ENCODE measurements at places on chromosomes 3 and 15.

DNA sequence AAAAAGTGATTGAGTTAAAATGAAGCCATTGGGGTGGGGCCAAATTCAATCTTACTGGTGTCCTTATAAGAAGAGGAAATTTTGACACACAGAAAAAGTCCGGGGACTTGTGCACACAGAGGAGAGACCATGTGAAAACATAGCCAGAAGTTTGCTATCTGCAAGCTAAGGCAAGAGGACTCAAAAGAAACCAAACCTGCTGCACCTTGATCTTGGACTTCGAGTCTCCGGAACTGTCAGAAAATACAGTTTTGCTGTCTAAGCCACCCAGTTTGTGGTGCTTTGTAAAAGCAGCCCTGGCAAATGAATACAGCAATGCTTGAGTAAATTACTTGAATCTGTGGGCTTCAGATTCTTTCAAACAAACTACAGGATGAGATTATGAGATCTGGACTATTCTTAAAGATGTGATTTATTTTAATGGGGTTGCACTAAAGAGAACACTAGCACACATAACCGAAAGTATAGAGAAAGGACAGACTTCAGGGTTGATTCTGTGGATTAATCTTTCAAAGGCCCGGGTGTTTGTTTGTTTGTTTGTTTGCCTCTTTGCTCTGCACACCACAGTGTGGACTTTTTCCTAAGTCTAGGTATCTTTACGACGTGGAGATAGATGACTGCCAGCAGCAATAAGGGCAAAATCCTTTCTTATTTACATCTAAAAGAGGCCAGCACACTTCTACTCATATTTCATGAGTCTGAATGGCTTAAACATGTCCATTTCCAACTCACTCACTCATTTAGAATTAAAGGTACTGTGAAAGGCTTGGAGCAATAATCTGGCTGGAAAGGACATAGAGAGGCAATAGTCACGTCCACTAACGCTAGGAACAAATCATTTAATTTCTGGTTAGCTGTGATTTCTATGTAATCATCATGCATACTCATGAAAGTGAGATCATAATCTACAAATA, 53.9 kb upstream of the SSR3 start:
- DNase-seq = no peak

GRCh38 chr3:189664311-189664710, 33.1 kb downstream of the TP63 start:
- DNase-seq = peak; percentile 63

GRCh38 chr3:113829576-113830354, 8.8 kb upstream of the GRAMD1C start:
- no peak for DNase-seq

DNA sequence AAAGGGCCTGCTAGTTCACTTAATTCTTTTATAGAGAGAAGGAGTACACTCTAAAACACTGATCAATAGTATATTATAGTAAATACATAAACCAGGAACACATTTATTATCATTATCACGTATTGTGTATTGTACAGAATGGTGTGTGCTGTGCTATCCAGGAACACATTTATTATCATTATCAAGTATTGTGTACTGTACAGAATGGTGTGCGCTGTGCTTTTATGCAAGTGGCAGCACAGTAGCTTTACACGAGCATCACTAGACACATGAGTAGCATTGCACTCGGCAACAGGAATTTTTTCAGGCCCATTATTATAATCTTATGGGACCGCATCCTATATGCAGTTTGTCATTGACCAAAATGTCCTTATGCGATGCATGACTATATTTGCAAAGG, 20.9 kb upstream of the MUC20 start:
- DNase-seq = no peak

- no peak for DNase-seq
Measured at GRCh38 chr15:60779718-60780503, 301.0 kb upstream of the ICE2 start.

DNA sequence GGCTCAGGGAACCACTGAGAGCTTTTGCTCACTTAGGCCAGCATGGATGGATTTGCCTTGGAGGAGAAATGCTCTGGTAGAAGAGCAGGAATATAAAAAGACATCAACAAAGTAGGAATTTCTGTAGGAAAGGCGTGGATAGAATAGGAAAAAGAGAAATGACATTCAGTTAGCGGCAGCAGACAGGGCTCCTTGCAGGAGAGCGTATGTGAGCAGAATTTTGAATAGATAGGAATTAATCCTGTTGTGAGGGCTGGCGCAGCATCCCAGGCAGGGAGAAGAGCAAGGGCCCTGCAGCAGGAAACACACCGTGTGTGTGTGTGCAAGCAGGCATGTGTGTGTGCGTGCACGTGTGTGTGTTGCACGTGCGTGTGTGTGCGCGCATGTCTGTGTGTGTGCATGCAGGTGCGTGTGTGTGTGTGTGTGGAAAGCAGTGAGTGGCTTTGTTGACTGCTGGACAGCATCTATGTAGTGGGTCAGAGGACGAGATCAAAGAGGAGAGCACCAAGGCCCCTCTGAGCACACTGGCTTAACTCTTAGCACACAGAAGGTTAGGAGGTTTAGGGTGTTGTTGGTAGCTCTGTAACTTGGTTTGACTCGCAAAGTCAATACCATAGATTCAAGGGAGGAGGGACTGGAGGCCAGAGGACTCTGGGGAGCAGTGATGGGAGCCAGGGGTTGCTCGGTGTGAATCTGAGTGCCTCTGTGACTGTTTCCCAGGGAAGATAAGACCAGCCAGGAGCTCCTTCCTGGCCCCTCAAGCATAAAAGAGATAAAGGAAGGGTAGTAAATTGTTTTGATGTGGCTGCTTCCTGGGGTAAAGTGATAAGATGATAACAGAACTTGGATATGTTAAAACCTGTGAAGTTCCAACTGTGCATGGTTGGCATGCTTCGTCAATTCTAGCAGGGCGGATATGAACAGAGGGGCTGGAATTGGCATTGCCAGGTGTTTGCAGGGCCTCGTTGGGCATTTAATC, 639.5 kb downstream of the NR2F2 start:
- DNase-seq = no peak

DNA sequence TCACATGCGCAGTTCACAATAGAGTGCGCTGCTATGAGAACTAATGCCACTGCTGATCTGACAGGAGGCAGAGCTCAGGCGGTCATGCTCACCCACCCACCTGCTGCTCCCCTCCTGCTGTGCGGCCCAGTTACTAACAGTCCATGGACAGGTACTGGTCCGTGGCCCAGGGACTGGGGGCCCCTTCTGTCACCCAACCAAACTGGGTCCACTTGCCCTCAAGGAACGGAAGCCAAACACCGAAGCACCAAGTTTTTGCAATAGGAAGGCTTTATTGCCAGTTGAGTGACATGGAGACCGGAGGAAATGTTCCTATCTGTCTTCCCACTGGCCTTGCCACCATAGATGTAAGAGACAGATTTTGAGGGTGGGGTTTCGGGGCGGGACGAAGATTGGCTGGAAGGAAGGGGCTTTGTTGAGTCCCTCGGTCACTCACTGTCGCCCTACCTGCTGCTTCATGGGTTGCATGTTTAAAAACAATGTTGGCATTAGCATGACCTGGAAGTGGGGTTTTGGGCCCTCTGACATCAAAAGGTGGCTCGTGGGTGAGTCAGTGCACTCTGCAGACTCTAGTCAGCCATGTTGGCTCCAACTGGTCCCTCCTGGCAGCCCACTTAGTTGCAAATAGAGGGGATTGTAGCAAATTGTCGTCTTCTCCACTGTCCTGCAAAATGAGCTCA, 141.0 kb downstream of the TJP1 start:
- no peak for DNase-seq

DNA sequence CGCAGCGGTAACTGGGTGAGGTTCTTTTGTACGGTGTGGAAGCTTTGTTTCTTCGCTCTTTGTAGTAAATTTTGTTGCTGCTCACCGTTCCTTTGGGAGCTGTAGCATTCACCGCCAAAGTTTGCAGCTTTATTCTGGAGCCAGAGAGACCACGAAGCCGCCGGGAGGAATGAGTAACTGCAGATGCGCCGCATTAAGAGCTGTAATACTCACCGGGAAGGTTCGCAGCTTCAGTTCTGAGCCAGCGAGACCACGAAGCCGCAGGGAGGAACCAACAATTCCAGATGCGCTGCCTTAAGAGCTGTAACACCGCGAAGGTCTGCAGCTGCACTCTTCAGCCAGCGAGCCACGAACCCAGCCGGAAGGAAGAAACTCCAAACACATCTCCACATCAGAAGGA, 56.0 kb upstream of the DYNC1LI1 start:
- no peak for DNase-seq

- DNase-seq = no peak
Measured at GRCh38 chr3:151867666-151868065, 5.8 kb upstream of the SUCNR1 start.

- no peak for DNase-seq
Measured at GRCh38 chr3:71462586-71462985, 120.9 kb downstream of the FOXP1 start.

DNA sequence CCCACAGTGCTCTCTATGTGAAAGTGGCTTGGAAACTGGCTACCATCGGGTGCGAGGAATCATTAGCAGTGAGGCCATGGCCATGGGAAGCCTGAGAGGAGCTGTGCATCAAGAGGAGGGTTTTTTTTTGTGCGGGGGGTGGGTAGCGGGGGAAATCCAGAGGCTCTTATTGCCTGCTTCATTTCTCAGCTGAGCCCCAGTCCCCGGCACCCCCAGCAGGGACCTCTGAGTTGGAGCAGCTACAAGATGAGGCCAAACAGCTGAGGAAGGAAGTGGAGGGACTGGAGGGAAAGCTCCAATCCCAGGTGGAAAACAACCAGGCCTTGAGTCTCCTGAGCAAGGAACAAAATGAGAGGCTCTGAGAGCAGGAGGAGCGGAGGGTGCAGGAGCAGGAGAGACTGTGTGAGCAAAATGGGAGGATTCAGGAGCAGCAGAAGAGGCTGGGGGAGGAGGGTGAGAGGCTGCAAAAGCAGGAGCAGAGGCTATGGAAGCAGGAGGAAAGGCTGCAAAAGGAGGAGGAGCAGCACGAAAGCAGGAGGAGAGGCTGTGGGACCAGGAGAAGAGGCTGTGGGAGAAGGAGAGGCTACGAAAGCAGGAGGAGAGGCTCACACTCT, 76.7 kb downstream of the ADAMTS7 start:
- no peak for DNase-seq

GRCh38 chr3:44995142-44995770, 19.2 kb downstream of the EXOSC7 start:
- no peak for DNase-seq

- DNase-seq = no peak
Measured at GRCh38 chr3:139465636-139466035, 10.7 kb downstream of the RBP2 start.

DNA sequence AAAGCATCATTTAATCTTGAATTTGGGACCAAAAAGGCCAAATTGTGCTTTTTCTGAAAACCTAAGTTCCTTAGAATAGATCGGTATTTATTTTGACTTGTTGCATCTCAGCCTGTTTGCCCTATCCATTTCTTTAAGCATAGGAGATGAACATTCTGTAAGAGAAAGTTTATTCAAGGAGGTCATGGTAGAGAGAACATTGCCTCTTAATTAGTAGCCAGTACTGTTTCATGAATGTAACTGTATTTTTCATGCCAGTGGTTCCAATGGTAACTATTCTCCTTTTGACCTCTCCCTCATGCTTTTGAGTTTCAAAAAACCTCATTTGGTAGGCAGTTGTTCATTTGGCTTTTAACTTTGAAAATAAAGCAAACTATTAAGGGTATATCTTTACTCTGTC, 55.4 kb downstream of the ARMC8 start:
- no peak for DNase-seq

GRCh38 chr3:107619549-107619948, 96.8 kb downstream of the BBX start:
- DNase-seq = no peak

DNA sequence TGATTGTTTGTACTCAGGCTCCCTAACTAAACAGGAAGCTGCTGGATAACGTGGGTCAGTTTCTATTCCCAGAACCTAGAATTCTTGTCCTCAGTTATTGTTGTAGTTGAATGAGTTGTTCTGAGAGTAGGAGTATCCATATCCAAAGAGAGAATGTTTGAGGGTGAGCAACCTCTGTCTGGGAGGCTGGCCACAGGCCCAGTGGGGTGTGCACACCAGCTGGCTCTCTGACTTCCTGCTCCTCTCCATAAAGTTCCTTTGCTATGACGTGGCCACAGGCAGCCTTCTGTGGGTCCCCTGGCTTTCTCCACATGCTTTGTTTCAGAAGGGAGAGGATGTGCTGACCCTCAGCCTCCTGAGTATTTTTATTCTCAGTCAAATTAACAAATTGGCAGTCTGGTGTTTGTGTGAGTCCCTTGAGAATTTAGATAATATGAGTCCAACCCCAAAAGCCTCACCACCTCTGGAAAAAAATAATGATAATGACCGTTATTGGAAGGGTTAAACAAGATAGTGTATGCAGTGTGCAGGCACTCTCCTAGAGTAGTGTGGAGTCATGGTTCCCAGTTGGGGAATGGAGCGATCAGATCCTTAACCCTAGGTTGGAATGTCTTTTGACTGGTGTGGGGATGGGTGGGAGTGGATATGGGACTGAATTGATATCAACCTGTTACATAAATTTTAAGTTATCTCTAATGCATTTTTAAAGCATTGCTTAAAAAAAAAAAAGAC, 47.6 kb upstream of the MED12L start:
- peak; percentile 74 for DNase-seq

DNA sequence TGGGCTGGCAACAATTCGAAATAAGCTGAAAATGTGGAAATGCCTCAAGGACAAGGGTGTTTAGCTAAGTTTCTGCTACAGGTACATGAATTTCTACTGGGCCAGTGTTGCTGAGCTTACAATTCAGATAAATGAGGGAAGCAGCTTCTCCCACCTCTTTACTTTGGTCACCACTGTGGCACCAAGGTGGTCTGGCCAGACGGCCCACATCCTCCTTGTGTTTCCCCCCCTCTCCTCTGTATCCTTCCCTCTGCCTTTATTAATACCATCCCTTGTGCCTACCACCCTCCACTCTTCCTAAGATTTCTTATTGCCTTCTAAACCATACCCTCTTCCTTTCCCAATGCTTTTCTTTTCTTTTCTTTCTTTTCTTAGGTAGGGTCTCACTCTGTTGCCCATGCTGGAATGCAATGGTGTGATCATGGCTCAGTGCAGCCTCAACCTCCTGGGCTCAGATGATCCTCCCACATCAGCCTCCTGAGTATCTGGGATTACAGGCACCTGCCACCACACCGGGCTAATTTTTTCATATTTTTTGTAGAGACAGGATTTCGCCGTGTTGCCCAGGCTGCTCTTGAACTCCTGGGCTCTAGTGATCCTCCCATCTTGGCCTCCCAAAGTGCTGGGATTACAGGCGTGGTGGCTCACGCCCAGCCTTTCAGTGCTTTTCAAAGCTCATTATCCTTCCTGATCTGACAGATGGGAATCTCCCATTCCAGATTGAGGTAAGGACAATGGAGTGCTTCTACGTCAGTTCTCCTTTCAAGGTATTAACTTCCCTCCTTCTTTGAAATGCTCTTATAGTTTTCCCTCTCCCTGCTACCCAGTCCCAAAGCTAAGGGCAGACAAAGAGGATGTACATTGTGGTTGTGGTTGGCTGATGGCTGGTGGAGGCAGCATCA, 14.8 kb downstream of the ANXA2 start:
- DNase-seq = no peak

Data from RWPE1 (cell line).